ENCODE measurements at places on chromosomes 6 and 20.

DNA sequence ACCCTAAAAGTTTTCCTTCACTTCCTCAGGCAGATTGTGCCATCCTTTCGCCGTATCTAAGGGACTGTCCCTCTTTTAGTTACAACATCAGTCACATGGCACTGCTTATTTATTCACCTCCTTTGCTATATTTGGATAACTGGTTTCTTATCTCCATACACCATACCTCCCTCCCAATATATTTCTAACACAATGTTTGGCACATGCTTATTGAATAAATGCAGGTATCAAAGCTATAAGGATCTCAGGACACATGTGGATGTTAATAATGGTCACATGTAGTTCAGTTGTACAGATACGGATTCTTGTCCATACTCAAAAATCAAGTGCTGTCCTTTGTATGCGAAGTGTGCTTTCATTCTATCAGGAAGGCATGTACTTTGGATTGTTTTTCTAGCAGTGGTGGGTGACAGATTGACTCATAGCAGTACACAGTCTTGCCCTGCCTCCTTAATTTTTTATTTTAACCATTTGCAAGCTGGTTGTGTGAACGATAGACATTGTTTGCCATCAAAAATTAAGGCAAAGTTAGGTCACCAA is 407.1 kb upstream of the RUNX2 start:
- no peaks in the 10 kb centered on the region for H3K27me3 ChIP-seq
- DNase-seq: no peak
- no peaks in the 10 kb centered on the region for H3K36me3 ChIP-seq
- no peak overlapping the region for H3K4me3 ChIP-seq
- no peak overlapping the region for H3K27ac ChIP-seq

GRCh38 chr20:5024103-5024502 is 22.8 kb upstream of the SLC23A2 start:
- H3K27ac ChIP-seq: no peak overlapping the region
- no peaks in the 10 kb centered on the region for H3K4me1 ChIP-seq
- H3K27me3 ChIP-seq: no peaks in the 10 kb centered on the region
- H3K4me3 ChIP-seq: no peak overlapping the region
- no peak for DNase-seq

- no peaks in the 10 kb centered on the region for H3K36me3 ChIP-seq
- no peak overlapping the region for H3K4me3 ChIP-seq
- no peak overlapping the region for H3K27ac ChIP-seq
- no peak for DNase-seq
These were observed 26.9 kb downstream of the LYRM2 start for GRCh38 chr6:89611666-89612065.

- peaks cover 14% of the 10 kb centered on the region for H3K36me3 ChIP-seq
- no peak overlapping the region for H3K27ac ChIP-seq
- H3K4me1 ChIP-seq: peaks cover 20% of the 10 kb centered on the region
- H3K4me3 ChIP-seq: no peak overlapping the region
- no peak for DNase-seq
These were observed 6.7 kb downstream of the MTCH1 start for GRCh38 chr6:36979347-36979742.

GRCh38 chr6:43171707-43172103 is 636 bp downstream of the SRF start:
- peak overlapping the region; percentile 81 for H3K27ac ChIP-seq
- DNase-seq: no peak
- no peaks in the 10 kb centered on the region for H3K27me3 ChIP-seq
- peaks cover 6% of the 10 kb centered on the region for H3K36me3 ChIP-seq

- no peaks in the 10 kb centered on the region for H3K36me3 ChIP-seq
- H3K27ac ChIP-seq: no peak overlapping the region
- H3K4me3 ChIP-seq: no peak overlapping the region
- DNase-seq: no peak
These were observed 46.9 kb upstream of the ARMC2 start for GRCh38 chr6:108801366-108801765.

DNA sequence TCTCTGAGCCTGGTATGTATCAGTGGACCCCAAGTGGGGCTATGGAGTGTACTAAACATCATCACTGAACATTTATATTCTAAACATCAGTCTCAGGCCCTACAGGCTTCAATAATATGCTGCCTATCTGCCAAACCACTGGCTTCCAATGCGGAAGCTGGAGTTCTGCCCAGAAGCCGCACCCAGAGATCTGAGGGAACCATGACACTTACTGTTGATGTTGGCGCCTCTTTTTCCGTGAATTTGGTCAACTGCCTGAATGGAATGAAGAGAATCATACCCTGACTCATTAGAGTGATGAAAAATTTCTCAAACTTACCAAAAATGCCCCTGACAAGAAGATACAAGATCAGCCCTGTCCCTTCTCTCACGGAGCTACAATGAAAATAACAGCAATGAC is 66.2 kb downstream of the SLC22A23 start:
- no peaks in the 10 kb centered on the region for H3K4me1 ChIP-seq
- H3K36me3 ChIP-seq: no peaks in the 10 kb centered on the region
- H3K27me3 ChIP-seq: no peaks in the 10 kb centered on the region
- no peak for DNase-seq

DNA sequence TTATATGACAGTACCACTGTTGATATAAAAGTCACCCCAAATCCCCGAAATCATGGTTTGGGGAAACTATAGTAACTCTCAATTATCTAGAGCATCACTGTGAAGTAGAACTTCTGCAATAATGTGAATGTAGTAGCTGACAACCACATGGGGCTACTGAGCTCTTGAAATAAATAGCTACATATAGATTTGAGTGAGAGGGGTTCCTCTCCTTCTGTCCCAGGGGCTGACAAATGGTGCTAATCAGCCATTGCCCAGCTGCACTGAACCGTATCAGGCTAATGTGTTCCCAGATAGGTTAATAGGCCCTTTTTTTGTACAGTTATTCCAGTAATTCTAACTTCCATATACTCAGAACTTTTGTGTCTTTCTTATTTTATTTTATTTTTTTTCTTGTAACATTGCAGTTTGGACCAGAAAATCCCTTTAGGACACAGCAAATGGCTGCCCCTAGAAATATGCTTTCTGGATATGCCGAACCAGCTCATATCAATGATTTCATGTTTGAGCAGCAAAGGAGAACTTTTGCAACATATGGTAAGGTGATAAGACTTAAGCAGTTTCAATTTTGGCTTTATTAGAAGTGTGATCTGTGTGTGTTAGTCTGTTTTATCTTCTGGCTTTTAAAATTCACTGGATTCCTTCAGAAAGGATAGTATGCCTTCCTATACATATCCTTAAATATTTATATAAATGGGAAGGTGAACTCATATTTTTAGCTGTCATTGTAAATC is 21.1 kb downstream of the CDC40 start:
- no peak for DNase-seq
- H3K4me1 ChIP-seq: no peaks in the 10 kb centered on the region
- H3K36me3 ChIP-seq: no peaks in the 10 kb centered on the region
- H3K27me3 ChIP-seq: no peaks in the 10 kb centered on the region
- H3K27ac ChIP-seq: no peak overlapping the region
- no peak overlapping the region for H3K4me3 ChIP-seq

GRCh38 chr6:31126396-31127175 is 6.3 kb upstream of the CDSN start:
- H3K36me3 ChIP-seq: no peaks in the 10 kb centered on the region
- no peak for DNase-seq
- H3K4me3 ChIP-seq: no peak overlapping the region
- peaks cover 20% of the 10 kb centered on the region for H3K4me1 ChIP-seq

- no peak overlapping the region for H3K27ac ChIP-seq
- no peak for DNase-seq
- H3K4me3 ChIP-seq: no peak overlapping the region
- H3K36me3 ChIP-seq: no peaks in the 10 kb centered on the region
These were observed 12.2 kb upstream of the PRND start for GRCh38 chr20:4709261-4710105.

- no peak overlapping the region for H3K27ac ChIP-seq
- no peak overlapping the region for H3K4me3 ChIP-seq
- H3K27me3 ChIP-seq: no peaks in the 10 kb centered on the region
- H3K4me1 ChIP-seq: no peaks in the 10 kb centered on the region
- no peak for DNase-seq
These were observed 30.5 kb downstream of the COL20A1 start for GRCh38 chr20:63323357-63323981.

DNA sequence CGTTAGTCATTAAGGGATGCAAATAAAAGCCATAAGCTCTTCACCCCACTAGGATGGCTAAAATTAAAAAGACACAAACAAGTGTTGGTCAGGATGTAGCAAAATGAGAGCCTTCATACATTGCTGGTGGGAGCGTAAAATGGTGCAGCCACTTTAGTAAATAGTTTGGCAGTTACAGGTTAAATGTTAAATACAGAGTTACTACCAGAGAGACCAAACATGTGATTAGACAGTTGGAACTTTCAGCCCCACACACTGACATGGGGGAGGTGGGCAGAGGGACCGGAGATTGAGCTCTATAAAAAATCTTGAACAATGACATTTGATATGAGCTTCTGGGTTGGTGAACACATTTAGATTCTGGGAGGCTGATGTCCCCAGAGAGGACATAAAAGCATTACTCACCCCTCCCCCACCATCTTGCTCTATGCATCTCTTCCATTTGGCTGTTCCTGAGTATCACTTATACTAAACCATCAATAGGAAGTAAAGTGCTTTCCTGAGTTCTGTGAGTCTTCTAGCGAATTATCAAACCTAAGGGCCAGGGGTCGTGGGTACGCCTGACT is 20.4 kb upstream of the ZNF318 start:
- H3K4me3 ChIP-seq: no peak overlapping the region
- H3K27me3 ChIP-seq: no peaks in the 10 kb centered on the region
- no peaks in the 10 kb centered on the region for H3K4me1 ChIP-seq
- H3K27ac ChIP-seq: no peak overlapping the region

DNA sequence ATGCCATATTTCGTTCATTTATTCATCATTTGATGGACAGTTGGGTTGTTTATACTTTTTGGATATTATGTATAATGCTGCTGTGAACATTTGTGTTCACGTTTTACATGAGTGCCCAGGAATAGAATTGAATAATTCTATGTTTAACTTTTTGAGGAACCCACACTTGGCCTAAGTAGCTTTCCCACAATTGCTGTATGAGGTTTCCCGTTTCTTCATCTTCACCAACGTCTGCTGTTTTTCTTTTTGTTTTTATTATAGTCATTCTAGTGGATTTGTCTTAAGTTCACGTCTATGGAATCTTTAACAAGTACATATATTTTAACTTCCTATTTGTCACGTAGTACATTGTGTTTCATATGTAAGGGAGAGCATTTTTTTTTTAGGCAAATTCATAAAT is 110.3 kb downstream of the JARID2 start:
- no peak for DNase-seq
- no peak overlapping the region for H3K4me3 ChIP-seq
- no peaks in the 10 kb centered on the region for H3K36me3 ChIP-seq
- no peaks in the 10 kb centered on the region for H3K27me3 ChIP-seq
- no peak overlapping the region for H3K27ac ChIP-seq

DNA sequence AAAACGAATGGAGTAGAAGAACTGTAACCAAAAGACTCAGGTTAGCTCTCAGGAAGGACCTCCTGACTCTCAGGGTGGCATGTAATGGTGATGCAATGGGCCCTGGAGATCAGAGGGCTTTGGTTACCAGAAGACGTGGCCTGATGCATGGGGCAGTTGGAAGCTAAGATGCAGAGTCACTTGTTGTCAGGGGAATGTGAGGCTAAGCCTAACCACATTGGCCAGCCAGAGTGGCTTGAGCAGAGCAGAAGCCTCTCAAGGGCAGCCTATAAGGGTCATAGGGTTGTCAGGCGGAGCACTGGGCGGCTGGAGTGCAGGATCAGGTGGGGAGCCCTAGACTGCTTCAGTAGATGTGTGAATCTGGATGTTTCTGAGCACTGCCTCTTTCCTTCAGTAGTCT is 5.9 kb downstream of the CNBD2 start:
- no peak overlapping the region for H3K27ac ChIP-seq
- no peaks in the 10 kb centered on the region for H3K4me1 ChIP-seq

- DNase-seq: no peak
- H3K27me3 ChIP-seq: no peaks in the 10 kb centered on the region
- H3K4me3 ChIP-seq: no peak overlapping the region
- no peak overlapping the region for H3K27ac ChIP-seq
These were observed 48.3 kb downstream of the ZFP64 start for GRCh38 chr20:52143277-52143676.

DNA sequence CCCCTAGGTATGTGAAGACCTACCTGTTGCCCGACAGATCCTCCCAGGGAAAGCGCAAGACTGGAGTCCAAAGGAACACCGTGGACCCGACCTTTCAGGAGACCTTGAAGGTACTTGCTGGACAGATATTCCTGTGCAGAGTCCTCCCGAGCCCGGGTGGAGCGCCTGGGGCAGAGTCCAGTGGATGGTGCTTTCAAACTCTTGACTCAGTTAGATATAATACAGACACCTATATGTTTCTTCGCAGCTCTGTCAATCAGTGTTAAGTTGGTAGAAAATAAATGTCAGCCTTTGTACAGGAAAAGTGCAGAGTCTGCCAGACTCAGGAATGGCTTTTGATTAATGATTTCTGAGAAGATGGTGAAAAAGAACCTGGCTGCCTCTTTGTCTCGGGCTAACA is 67.2 kb downstream of the EZR start:
- no peak for DNase-seq
- no peak overlapping the region for H3K4me3 ChIP-seq
- H3K36me3 ChIP-seq: no peaks in the 10 kb centered on the region
- no peaks in the 10 kb centered on the region for H3K4me1 ChIP-seq
- H3K27ac ChIP-seq: no peak overlapping the region

- no peak for DNase-seq
- H3K27me3 ChIP-seq: no peaks in the 10 kb centered on the region
- peaks cover 5% of the 10 kb centered on the region for H3K4me1 ChIP-seq
- H3K27ac ChIP-seq: no peak overlapping the region
- H3K4me3 ChIP-seq: no peak overlapping the region
These were observed 7.5 kb downstream of the SNHG17 start for GRCh38 chr20:38427655-38428023.

GRCh38 chr6:146739696-146740095 is 140.9 kb downstream of the ADGB start:
- H3K4me3 ChIP-seq: no peak overlapping the region
- H3K36me3 ChIP-seq: no peaks in the 10 kb centered on the region
- H3K27ac ChIP-seq: no peak overlapping the region
- H3K4me1 ChIP-seq: no peaks in the 10 kb centered on the region

DNA sequence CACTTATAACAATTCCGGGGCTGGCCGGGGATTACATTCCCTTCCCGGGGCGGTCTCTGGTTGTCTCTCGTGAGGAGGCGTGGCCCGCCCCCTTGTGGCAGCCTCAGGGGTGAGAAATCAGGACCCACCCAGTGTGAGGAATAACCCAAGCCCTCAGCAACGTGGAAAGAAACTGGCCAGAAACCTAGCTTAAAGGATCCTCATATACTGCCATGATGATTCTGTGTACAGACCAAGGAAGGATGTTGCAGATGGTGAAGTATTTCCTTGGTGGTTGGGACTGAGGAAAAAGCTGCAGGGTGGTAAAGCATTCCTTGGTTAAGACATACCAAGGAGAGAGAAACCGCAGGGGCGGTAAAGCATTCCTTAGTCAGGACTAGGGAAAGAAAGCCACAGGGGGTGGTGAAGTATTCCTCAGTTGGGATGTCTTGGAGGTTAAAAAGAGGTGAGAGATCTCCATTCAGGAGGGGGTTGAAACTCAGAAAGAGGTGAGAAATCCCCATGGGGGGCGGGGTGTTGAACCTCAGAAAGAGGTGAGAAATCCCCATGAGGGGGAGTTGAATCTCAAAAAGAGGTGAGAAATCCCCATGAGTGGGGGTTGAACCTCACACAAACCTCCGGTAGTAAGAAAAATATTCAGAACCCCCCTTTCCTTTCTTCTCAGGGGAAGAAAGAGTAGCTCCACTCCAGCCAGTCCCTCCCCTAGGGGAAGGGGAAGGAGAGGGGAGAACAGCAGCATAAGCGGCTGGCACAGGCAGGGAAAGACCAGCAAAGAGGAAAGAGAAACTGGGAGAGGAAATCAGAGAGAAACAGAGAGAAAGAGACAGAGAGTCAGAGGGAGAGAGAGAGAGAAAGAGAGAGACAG is 238.1 kb downstream of the RNGTT start:
- H3K4me1 ChIP-seq: no peaks in the 10 kb centered on the region
- no peak for DNase-seq
